GM23338 (cell line): ENCODE measurements at places on chromosomes 6 and 20. TPM values are rescaled to one million over a fixed set of nuclear protein-coding genes. Genes with fewer than 3 reads are reported as not detected.

SNAP91 gene
- total RNA-seq, result 0.83 and 1.5 TPM in 2 replicates

DNA sequence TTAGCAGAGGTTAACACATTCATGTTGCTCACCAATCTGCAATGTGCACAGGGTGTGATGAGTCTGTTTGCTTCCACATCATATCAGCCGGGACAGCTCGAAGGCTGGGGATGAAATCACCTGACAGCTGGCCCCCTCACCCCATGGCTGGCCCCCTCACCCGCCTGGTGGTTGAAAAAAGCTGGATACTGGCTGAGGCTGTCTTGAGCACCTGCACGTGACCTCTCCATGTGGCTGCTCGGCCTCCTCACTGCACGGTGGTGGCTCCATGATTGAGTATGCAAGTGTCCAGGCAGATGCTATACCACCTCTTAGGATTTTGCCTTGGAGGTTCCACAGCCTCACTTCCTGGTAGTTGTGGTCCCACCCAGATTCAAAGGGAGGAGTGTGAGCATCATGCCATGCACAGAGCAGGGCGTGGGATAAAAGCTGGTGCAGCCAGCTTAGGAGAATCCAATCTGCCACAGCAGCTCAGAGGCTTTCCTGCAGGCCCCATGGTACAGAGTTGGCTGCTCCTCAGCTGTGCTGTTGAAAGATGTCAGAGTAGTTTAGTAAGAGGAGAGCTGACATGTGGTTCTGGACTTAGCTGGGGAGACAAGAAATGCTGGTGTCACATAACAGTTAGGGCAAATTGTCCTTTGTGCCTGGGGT is 29.6 kb upstream of the SYNDIG1 start:
- no peak overlapping the region for H3K4me3 ChIP-seq
- no peak for DNase-seq
- no peak overlapping the region for H3K27ac ChIP-seq
- no peaks in the 10 kb centered on the region for H3K36me3 ChIP-seq
- no peaks in the 10 kb centered on the region for H3K27me3 ChIP-seq

DNA sequence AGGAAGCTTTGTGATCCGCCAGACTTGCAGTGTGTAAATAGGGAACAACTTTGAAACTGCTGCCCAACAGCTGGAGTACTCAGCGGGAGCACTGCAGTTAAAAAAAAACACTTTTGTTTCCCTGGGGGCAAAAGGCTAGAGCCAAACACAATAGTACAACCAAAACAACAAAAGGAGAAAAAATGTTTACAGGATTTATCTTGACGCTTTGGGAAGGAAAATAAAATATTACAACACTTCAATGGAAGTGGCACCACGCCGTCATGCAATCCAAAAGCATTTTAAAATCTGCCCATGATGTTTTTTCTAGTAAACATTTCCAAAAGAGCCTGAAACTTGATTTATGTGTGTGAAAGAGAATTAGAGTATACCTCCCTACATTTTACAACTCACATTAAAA is 26.0 kb downstream of the PTPRK start:
- H3K36me3 ChIP-seq, result no peaks in the 10 kb centered on the region
- H3K27ac ChIP-seq, result no peak overlapping the region
- no peaks in the 10 kb centered on the region for H3K27me3 ChIP-seq
- no peak overlapping the region for H3K4me3 ChIP-seq

- no peaks in the 10 kb centered on the region for H3K4me1 ChIP-seq
- no peaks in the 10 kb centered on the region for H3K27me3 ChIP-seq
- no peak overlapping the region for H3K4me3 ChIP-seq
- no peak overlapping the region for H3K27ac ChIP-seq
Measured at GRCh38 chr20:48260129-48260756, 475.0 kb upstream of the SULF2 start.

DNA sequence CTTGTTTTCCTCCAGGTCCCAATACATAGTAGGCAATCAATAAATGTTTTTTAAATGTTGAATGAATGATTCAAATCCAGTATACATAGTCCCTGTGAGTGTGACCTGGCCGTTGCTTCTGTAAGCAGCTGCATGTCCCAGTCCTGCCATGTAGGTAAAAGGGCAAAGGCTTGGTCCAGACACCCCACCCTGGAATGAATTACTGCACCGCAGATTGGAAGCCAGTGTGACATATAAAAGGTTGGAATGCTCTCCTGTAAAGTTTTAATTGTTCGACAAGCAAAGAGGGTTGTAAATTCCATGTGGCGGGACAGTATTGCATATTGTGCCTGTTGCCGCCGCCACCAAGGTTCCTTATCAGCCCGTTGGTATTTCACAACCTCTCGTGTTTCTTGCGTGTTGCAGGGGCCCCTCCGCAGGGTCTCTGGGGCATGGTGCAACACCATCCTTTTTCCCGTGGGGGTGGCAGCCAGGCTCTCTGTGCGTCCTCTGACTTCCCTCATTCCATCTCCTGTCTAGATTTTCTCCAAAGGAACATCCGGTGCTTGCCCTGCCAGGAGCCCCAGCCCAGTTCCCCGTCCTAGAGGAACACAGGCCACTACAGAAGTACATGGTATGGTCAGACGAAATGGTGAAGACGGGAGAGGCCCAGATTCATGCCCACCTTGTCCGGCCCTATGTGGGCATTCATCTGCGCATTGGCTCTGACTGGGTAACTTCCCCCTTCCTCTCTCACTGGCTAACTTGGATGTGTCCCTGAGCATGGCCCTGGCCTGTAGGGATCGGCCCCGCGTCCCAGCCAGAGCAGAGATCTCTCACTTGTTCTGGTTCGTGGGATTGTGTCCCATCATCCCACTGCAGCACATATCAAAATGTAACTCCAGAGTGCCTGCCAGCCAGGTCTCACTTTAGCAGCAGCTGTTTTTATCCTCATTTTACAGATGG is 20.3 kb downstream of the POFUT1 start:
- H3K36me3 ChIP-seq, result peaks cover 48% of the 10 kb centered on the region
- no peak for DNase-seq
- no peaks in the 10 kb centered on the region for H3K4me1 ChIP-seq
- 0 out of 2 replicates have a peak overlapping the region, but pooled peaks have one; percentile 32 for H3K27ac ChIP-seq

GRCh38 chr20:56826306-56826704 is 197.2 kb downstream of the TFAP2C start:
- no peaks in the 10 kb centered on the region for H3K36me3 ChIP-seq
- no peak overlapping the region for H3K27ac ChIP-seq
- no peak overlapping the region for H3K4me3 ChIP-seq
- H3K4me1 ChIP-seq, result peaks cover 34% of the 10 kb centered on the region; the same call in 1 of the 2 replicates
- DNase-seq, result no peak

- H3K4me1 ChIP-seq, result peaks cover 18% of the 10 kb centered on the region; the same call in 1 of the 2 replicates
- H3K27ac ChIP-seq, result no peak overlapping the region
- H3K4me3 ChIP-seq, result no peak overlapping the region
- no peak for DNase-seq
- H3K27me3 ChIP-seq, result no peaks in the 10 kb centered on the region
Measured at GRCh38 chr20:44601236-44601671, 18.9 kb downstream of the PKIG start.

ENPP5 gene
- total RNA-seq, result 10.6 and 13.0 TPM in 2 replicates

DNA sequence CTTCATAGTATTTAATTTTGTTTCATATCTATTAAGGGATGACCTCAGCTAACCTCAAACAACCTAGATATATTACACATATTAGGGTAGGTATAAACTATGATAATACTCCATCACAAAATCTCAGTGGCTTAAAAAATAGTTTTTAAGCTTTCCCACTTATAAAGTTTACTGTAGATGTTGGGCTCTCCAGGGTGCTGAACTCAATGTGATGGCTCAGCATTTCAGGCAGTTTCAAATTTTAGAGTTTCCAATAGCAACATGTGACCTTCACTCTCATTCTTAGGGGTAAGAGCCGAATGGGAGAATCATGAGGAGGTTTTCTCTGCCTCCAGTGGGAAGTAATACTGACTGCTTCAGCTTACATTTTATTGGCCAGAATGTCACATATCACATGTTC is 357.3 kb downstream of the MEI4 start:
- H3K4me3 ChIP-seq, result no peak overlapping the region
- DNase-seq, result peak; percentile 5
- H3K27ac ChIP-seq, result no peak overlapping the region
- no peaks in the 10 kb centered on the region for H3K36me3 ChIP-seq

GRCh38 chr20:11229772-11230171 is 556.0 kb upstream of the JAG1 start:
- DNase-seq, result no peak
- H3K4me3 ChIP-seq, result no peak overlapping the region
- no peaks in the 10 kb centered on the region for H3K4me1 ChIP-seq
- no peak overlapping the region for H3K27ac ChIP-seq
- H3K36me3 ChIP-seq, result no peaks in the 10 kb centered on the region

RIPPLY2 gene
- total RNA-seq, result 3.4 and 5.4 TPM in 2 replicates

SLC13A3 gene
- total RNA-seq, result 8.6 and 9.3 TPM in 2 replicates

- no peaks in the 10 kb centered on the region for H3K36me3 ChIP-seq
- DNase-seq, result no peak
- H3K4me3 ChIP-seq, result no peak overlapping the region
- no peaks in the 10 kb centered on the region for H3K27me3 ChIP-seq
Measured at GRCh38 chr20:48458003-48458377, 369.8 kb downstream of the PREX1 start.

DNA sequence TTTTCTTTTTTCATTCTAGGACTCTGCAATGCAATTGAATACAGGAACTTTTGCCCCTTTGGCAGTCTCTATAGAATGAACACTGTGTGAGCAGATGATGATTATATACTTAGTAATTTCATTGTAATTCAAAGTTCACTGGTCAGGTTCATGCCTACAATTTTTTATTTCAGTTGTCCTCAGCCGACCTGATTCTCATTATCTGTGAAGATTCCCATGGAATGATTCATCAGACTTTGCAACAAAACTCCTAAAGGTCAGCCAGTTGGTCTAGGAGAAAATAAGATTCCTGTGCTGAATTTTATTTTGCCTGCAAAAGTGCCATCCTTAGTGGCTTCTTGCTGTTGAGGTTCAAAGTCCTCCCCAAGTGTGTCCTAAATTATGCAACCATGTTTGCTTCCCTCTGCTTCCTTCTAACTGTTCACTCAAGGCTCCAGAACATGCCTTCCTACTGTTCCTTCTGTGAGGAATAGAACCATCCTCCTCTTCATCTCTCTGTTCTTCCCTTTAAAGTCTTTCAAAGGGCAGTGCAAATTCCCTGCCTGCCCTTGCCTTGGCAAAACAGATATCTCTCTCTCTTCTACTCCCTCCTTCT is 194.2 kb upstream of the CNR1 start:
- no peaks in the 10 kb centered on the region for H3K27me3 ChIP-seq
- H3K4me3 ChIP-seq, result no peak overlapping the region
- H3K27ac ChIP-seq, result no peak overlapping the region
- H3K36me3 ChIP-seq, result no peaks in the 10 kb centered on the region
- peaks cover 13% of the 10 kb centered on the region for H3K4me1 ChIP-seq

GRCh38 chr6:31126396-31127175 is 6.3 kb upstream of the CDSN start:
- no peak for DNase-seq
- no peak overlapping the region for H3K27ac ChIP-seq
- 0 out of 2 replicates have a peak, but pooled peaks cover 4% of the 10 kb centered on the region for H3K4me1 ChIP-seq

- H3K4me1 ChIP-seq, result peaks cover 12% of the 10 kb centered on the region
- peak overlapping the region; percentile 86 for H3K4me3 ChIP-seq
- peaks cover 26% of the 10 kb centered on the region for H3K27me3 ChIP-seq
- no peaks in the 10 kb centered on the region for H3K36me3 ChIP-seq
Measured at GRCh38 chr6:28137505-28137981, 4.1 kb upstream of the ZKSCAN8 start.

DNA sequence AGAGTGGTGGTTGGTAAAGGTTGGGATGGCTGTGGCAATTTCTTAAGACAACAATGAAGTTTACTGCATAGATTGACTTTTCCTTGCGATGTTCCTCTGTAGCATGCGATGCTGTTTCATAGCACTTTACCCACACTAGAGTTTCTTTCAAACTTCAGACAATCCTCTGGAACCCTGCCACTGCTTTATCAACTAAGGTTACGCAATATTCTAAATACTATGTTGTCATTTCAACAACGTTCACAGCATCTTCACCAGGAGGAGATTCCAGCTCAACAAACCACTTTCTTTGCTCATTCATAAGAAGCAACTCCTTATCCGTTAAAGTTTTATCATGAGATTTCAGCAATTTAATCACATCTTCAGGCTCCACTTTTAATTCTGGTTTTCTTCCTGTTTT is 161.2 kb upstream of the NRSN1 start:
- no peak overlapping the region for H3K4me3 ChIP-seq
- no peaks in the 10 kb centered on the region for H3K27me3 ChIP-seq
- no peaks in the 10 kb centered on the region for H3K36me3 ChIP-seq
- no peaks in the 10 kb centered on the region for H3K4me1 ChIP-seq

- no peaks in the 10 kb centered on the region for H3K27me3 ChIP-seq
- H3K27ac ChIP-seq, result no peak overlapping the region
Measured at GRCh38 chr6:157645201-157645795, 177.7 kb upstream of the SNX9 start.

APOBEC2 gene
- total RNA-seq, result not detected in 2 replicates

DNA sequence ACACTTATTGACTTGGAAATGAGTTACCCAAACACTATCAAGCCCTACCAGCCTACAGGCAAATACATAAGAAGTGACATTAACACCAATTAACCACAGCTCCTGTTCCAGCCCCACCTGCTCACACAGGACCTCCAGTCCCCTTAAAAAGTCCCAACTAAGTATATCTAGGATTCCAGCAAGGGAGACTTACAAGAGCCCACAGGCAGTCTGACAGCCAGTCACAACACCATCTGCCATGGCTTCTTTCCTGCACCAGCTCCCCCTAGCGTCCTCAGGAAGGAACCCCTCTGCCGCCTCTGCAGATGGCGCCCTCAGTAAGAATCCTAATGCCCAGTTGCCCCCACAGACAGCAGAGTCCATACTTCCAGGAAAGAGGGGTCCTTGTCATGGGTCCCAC is 122.1 kb downstream of the HIVEP2 start:
- DNase-seq, result peak; percentile 92
- H3K27ac ChIP-seq, result no peak overlapping the region
- no peak overlapping the region for H3K4me3 ChIP-seq
- no peaks in the 10 kb centered on the region for H3K27me3 ChIP-seq

- no peak overlapping the region for H3K27ac ChIP-seq
- H3K27me3 ChIP-seq, result no peaks in the 10 kb centered on the region
- DNase-seq, result no peak
- no peaks in the 10 kb centered on the region for H3K36me3 ChIP-seq
Measured at GRCh38 chr6:130138116-130138908, 84.4 kb downstream of the SAMD3 start.

GJA1 gene
- 587 and 609 TPM in 2 replicates for total RNA-seq

GNAS-AS1 gene
- 12.1 and 15.0 TPM in 2 replicates for total RNA-seq

GRCh38 chr20:11302436-11302835 is 615.3 kb upstream of the BTBD3 start:
- H3K36me3 ChIP-seq, result no peaks in the 10 kb centered on the region
- H3K27ac ChIP-seq, result no peak overlapping the region
- H3K4me3 ChIP-seq, result no peak overlapping the region
- DNase-seq, result no peak

- H3K4me3 ChIP-seq, result no peak overlapping the region
- H3K27ac ChIP-seq, result no peak overlapping the region
- no peak for DNase-seq
- H3K36me3 ChIP-seq, result no peaks in the 10 kb centered on the region
- peaks cover 16% of the 10 kb centered on the region for H3K4me1 ChIP-seq
Measured at GRCh38 chr20:57208198-57208597, 58.2 kb downstream of the BMP7 start.

TMEM74B gene
- total RNA-seq, result 3.6 and 4.8 TPM in 2 replicates

GRCh38 chr6:169250660-169251059 is 3.0 kb downstream of the THBS2 start:
- H3K4me1 ChIP-seq, result peaks cover 35% of the 10 kb centered on the region
- H3K4me3 ChIP-seq, result peak overlapping the region; percentile 54; the same call in 1 of the 2 replicates
- peak; percentile 60 for DNase-seq
- H3K27me3 ChIP-seq, result peaks cover 15% of the 10 kb centered on the region; the same call in 1 of the 2 replicates

- no peaks in the 10 kb centered on the region for H3K27me3 ChIP-seq
- H3K36me3 ChIP-seq, result no peaks in the 10 kb centered on the region
- peak; percentile 19 for DNase-seq
- no peaks in the 10 kb centered on the region for H3K4me1 ChIP-seq
- H3K4me3 ChIP-seq, result no peak overlapping the region
Measured at GRCh38 chr20:19004975-19005374, 191.4 kb downstream of the SCP2D1 start.
